ENCODE measurements at places on chromosomes 7 and 10. TPM values are rescaled to one million over a fixed set of nuclear protein-coding genes. Genes with fewer than 3 reads are reported as not detected.

The ARMC3 gene
- total RNA-seq = not detected

The ICA1 gene
- total RNA-seq = 0.23 TPM

The GNG11 gene
- total RNA-seq = 2.8 TPM

The ZNF727 gene
- total RNA-seq = 0.15 TPM

The FAM171A1 gene
- 10.1 TPM for total RNA-seq

The CYP3A7 gene
- not detected for total RNA-seq

The ABI1 gene
- 21.7 TPM for total RNA-seq

The PLEKHA1 gene
- total RNA-seq = 21.3 TPM

The BMPR1A gene
- total RNA-seq = 39.7 TPM

The TFEC gene
- total RNA-seq = 0.12 TPM

Measured in smooth muscle cell of the coronary artery (primary cell).